Smooth muscle cell of bladder (primary cell): ENCODE measurements at places on chromosomes 12 and 14. TPM values are rescaled to one million over a fixed set of nuclear protein-coding genes. Genes with fewer than 3 reads are reported as not detected.

The KRT79 gene
- total RNA-seq = not detected in 2 replicates

The PTCSC3 gene
- not detected in 2 replicates for total RNA-seq

The RPS26 gene
- 52.3 and 82.2 TPM in 2 replicates for total RNA-seq

The GALNT4 gene
- 11.7 and 15.6 TPM in 2 replicates for total RNA-seq

The CKB gene
- 11.4 and 24.4 TPM in 2 replicates for total RNA-seq

The NPFF gene
- not detected in 2 replicates for total RNA-seq

The ENO2 gene
- total RNA-seq = 11.7 and 44.1 TPM in 2 replicates
